ENCODE measurements at places on chromosomes 1 and 21. TPM values are rescaled to one million over a fixed set of nuclear protein-coding genes. Genes with fewer than 3 reads are reported as not detected.

The HCRTR1 gene
- not detected for total RNA-seq

The TOMM40L gene
- total RNA-seq = 10.7 TPM

The ACTN2 gene
- not detected for total RNA-seq

The DUSP10 gene
- total RNA-seq = 3.4 TPM

The CR1L gene
- total RNA-seq = not detected

The H3-3A gene
- total RNA-seq = 479 TPM

The ESRRG gene
- total RNA-seq = not detected

The IRF6 gene
- 0.05 TPM for total RNA-seq

The PTPRC gene
- total RNA-seq = not detected

The KLHDC7A gene
- 2.3 TPM for total RNA-seq

The NID1 gene
- total RNA-seq = 6.7 TPM

The CD2 gene
- not detected for total RNA-seq

The PLOD1 gene
- total RNA-seq = 85.2 TPM
